ENCODE measurements at places on chromosomes 3 and 15.

GRCh38 chr3:14554715-14555114 is 14.6 kb upstream of the GRIP2 start:
- no peak for DNase-seq

- DNase-seq: no peak
Measured at GRCh38 chr3:98829246-98829832, 66.2 kb downstream of the ST3GAL6 start.

DNA sequence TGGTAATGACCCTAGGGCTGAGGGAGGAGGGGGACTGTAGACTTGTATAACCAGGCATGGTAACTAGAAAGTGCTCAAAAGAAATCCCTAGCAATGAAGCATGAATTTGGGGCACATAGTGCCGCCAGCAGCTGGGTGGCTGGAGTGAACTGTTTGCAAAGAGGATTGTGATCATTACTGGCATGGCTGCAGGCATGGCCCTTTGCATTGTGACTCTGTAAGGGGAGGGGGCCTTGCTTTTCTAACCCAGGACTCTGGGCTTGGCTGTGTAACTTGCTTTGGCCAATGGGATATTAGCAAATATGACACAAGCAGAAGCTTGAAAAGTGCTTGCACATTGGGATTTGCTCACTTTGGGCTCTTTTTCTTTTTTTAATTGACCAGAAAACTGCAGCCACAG is 112.5 kb upstream of the RAD18 start:
- no peak for DNase-seq

DNA sequence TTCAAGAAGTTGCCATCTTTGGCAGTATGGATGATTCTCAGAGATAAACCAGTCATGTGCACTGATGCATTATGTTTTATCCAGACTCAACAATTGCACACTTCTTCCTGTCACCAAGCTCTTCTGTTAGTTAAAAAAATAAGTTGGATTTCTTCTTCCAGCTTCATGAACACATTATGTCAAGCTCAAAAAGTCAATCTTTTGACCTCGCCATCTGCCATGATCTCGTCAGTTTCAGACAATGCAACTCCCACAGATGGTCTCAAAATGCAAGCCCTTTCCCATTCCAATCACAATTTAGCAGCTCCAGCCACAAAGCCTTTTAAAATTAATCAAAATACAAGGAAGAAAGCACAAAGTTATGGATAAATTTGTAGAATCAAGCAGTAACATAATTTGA is 42.8 kb downstream of the TFDP2 start:
- no peak for DNase-seq

DNA sequence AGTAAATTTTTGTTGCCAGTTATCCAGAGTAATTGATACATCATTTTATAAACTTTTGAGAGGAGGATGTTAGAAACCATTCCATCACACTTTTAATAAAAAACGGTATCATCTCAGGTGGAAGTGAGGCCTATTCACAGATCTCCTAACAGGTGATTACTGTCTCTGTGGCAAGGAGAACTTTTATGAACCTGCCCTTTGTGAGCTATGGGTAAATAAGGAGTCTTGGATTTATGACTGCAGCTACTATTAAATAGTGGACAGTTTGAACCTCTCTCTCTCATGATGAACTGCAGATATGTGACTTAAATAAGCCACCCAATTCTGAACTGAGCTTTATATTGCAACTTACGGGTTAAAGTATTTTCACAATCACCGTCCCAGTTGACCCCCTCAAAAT is 45.7 kb downstream of the ZFAND6 start:
- no peak for DNase-seq

GRCh38 chr15:35696767-35697231 is 150.8 kb upstream of the DPH6 start:
- DNase-seq: no peak

DNA sequence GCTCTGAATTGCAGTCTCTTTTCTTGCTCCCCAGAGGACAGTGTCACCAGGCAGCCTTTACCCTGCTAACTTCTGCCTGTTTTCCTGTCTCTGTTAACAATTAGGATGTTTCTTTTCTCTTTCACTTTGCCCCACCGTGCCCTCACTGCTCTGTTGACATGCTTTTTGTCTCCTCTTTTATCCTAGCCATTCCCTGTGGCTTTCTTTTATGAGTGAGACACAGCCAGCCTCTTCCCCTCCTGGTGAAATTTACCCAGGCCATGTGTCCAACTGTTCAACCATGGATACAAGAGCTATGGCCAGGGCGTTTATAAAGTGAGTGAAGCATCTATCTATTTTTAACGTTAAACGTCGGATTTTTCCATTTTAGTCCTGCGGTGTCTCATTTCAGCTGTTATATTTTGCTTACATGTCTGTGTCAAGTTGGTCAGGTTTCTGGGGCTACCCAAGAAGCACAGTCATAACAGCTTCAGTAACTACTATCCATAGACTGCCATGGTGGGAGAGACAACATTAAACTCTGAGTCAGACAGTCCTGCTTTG is 443.2 kb upstream of the AZI2 start:
- no peak for DNase-seq

GRCh38 chr3:66747696-66748095 is 246.9 kb upstream of the LRIG1 start:
- DNase-seq: no peak

Data from stimulated activated CD8-positive, alpha-beta memory T cell treated with anti-CD3 and anti-CD28 coated beads, Interleukin-4, amount 100 ng/mL, for 1 hour (primary cell).